ENCODE measurements at places on chromosomes 3 and 15. TPM values are rescaled to one million over a fixed set of nuclear protein-coding genes. Genes with fewer than 3 reads are reported as not detected.

- DNase-seq, result no peak
Observed at GRCh38 chr3:179933080-179933479, 103.7 kb downstream of the PEX5L start.

GRCh38 chr3:165749821-165750220 is 87.4 kb downstream of the BCHE start:
- DNase-seq, result no peak

GRCh38 chr3:88690287-88690686 is 417.1 kb upstream of the EPHA3 start:
- DNase-seq, result no peak

The SLCO2A1 gene
- polyA plus RNA-seq, result 0.88 TPM

The TPRG1 gene
- 3.3 TPM for polyA plus RNA-seq
